Activated naive CD8-positive, alpha-beta T cell treated with anti-CD3 and anti-CD28 coated beads, Interleukin-2, amount 10 ng/mL, durations not matched to agents 7 days and 5 days (primary cell): ENCODE measurements at places on chromosomes 1 and 21. TPM values are rescaled to one million over a fixed set of nuclear protein-coding genes. Genes with fewer than 3 reads are reported as not detected.
A peak's percentile ranks its signal among the peaks of the same experiment; 100 is the strongest.

SHE gene
- total RNA-seq, result not detected

HSF2BP gene
- total RNA-seq, result 0.64 TPM

RFX5 gene
- 68.4 TPM for total RNA-seq

DNA sequence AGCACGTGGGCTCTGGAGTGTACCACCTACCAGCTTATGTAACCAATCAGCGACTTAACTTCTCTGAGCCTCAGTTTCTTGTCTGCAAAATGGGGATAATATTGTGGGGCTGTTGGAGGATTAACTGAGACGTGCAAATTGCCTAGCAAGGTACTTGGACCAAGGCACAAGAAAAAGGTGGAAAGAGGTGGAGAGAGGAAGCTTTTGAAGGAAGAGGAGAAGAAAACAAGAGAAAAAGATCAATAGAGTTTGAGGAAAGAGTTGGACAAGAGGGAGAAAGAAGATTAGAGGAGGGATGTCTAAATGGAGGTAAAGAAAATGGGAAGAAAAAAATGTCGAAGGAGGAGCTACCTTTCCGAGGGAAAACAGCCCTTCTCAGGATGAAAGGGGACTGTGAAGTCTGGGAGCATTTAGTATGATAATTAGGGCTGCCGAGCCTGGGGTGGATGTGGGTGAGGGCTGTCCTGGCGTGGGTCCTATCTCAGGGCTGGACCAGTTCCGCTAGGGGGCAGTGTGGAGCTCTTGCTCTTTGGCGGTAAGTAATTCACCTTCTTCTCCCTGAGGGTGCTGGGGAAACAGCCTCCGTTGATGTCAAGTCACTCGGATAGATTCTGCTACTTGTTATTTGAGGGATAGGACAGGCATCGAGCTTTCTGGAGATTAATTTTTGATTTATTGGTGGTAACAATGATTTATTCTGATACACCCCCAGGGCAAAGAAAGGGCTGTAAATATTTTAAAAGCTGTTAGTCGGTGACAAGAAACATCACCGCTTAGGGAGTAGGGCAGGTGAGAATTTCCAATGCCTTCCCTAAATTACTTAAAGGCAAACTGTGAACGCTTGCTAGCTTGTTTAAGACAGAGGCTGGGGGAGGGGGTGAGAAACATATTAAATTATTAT, 79.0 kb upstream of the NFASC start:
- peak; percentile 82 for DNase-seq

- DNase-seq, result no peak
Measured at GRCh38 chr1:108871050-108871724, 5.6 kb upstream of the GPSM2 start.

GRCh38 chr1:44831516-44831915, 11.5 kb downstream of the PTCH2 start:
- no peak for DNase-seq

DNA sequence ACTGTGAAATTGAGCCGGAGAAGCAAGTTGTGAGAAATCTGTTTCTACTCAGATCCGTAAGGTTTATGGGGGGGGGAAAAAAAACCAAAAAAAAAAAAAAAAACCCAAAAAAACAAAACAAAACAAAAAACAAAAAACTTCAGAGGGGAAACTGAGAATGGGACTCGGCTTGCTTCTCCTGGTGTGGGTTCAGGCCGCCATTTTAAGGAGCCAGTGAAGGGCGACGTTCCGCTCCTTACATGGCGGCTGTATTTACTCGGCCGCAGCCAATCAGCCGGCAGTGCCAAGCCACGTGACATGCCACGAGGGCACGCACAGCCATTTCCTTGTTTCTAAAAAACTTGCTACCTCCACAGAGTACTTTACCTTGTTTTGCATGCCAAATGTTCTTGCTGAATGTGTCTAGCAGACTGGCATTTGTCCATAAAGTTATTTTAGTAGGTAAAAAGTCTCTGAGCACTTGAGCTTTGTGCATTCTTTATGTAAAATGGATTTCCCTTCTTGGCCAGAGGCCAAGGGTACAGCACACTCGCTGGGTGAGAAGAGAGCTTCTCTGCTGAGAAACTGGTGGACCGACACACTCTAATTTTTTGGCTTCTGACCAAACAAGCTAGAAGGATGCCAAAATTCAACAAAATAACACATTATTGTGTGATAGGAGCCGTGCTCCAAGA, 101.8 kb downstream of the NFIA start:
- DNase-seq, result no peak

DNA sequence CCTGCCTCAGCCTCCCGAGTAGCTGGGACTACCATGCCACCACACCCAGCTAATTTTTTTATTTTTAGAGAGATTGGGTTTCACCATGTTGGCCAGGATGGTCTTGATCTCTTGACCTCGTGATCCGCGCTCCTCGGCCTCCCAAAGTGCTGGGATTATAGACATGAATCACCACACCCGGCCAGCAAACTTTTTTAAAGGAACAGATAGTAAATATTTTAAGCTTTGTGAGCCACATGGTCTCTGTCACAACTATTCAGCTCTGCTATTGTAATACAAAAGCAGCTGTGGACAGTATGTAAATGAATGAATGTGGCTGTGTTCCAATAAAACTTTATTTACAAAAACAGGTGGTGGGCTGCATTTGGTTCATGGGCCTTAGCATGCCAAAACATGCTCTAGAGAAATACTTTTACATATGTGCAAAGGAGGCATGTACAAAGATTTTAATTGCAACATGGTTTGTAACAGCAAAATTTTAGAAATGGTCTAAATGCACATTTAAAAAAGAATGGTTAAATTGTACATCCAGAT, 47.0 kb downstream of the CDCP2 start:
- DNase-seq, result no peak

DNA sequence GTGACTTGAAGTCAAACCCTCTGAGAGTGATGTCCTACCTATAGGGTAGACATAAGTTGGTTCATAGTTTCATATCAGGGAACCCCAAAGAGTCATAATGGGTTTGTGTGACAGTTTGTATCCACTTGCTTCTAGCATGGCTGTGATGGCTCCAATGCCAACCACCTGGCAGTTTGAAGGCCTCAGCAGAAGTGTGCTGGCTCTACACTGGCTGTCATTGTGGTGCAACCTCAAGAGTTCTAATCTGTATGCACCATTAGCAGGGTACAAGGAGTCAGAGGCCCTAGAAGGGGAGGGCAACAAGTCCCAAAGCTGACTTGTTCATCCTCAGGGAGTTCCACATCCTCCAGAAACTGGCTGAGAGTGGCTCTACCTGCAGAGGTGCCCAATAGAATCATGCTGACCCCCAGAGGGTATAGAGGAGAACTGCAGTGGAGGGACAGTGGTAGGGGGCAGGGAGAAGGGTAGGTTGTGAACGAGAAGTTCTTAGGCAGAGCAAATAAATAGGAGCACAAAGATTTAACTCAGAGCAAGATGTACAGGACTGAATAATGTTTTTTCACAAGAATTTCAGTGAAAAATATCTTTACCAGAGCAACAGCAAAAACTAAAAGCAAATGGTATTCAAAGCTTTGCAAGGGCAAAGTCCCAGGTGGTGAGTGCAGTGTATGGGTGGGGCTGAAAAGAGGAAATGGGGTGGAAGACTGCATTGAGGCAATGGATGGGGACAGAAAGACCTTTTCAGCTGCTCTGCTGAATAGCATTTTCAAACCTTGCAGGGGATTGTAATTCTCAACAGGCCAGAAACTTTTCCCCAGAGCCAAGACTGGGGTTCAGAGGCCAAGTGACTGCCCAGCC, 3.2 kb downstream of the FCRL2 start:
- DNase-seq, result no peak

GRCh38 chr1:93641527-93641926, 40.1 kb downstream of the BCAR3 start:
- no peak for DNase-seq

- DNase-seq, result no peak
Measured at GRCh38 chr1:193730017-193730416, 543.6 kb upstream of the B3GALT2 start.

DNA sequence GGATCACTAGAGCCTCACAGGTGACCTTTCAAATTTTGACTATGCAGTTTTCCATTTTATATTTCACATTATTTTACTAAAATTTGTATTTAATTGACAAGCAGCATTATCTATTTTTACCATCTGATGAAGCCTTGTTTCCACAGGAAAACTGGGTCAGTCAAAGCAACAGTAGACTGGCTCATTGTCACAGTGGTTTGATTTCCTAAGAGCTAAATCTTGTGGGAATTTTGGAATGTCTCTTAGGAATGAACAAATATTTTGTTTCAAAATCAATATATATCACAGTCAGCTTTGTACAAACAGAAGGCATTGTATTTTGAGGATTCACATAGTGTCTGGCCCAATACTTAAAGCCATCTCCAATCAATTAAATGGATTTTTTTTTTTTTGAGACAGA, 152.6 kb upstream of the RNPC3 start:
- DNase-seq, result no peak

DNA sequence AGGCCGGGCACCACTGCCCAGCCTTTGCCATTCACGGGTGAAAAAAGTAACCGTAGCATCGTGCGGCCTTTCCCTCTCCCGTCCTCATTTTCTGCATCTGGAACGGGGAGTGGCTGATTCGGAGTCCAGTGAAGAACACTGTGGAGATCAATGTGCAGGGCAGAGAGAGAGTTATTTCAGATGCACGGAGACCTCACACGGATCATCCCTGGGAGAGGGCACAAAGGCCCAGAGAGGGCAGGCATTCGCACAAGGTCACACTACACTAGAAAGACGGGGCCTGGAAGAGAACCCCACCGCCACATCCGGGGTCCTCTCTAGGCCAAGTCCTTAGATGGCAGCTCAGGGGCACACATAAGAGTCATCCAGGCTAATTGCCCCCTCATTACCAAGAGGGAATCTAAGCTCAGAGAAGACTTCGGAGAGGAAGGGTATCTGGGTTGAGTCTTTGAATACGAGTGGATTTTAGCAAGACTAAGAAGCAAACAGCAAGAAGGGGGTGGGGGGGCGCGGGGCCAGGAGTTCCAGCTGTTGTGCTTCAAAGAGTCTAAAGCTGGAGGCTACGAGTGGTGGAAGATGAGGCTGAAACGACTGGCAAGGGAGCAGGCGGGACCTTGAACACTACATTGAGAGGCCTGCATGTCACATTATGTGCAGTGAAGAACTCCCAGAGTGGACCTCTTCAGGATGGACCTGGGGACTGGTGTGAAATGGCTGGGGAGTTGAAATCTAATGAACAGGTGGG, 857 bp downstream of the GPX7 start:
- DNase-seq, result no peak

DNA sequence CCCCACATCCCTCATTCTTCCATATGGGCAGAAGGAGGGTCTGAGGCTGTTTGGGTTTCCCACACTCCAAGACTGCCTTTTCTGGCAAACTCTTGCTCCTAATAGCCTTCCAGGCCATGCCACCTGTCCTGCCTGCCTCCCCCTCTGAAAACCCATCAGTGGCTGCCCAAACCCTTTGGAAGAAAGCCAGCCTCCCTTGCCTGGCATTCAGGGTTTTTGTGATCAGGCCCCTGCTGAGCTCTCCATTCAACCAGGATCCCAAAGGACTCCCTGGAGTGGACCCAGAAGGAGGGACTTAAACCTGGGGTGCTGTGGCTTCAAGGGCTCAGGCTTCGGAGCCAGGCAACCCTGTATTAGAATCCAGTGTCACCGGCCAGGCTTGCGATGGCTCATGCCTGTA, 4.2 kb upstream of the GUCA2A start:
- no peak for DNase-seq
